Esophagus (tissue), 2 donors: ENCODE measurements at places on chromosomes 4 and X. TPM values are rescaled to one million over a fixed set of nuclear protein-coding genes. Genes with fewer than 3 reads are reported as not detected.

The TLR2 gene
- polyA plus RNA-seq = 1.9 TPM

The LAP3 gene
- polyA plus RNA-seq = 29.8 TPM

The DOK7 gene
- polyA plus RNA-seq = 0.29 TPM

The SGMS2 gene
- polyA plus RNA-seq = 8.5 TPM

The GYPA gene
- polyA plus RNA-seq = not detected

The LONRF3 gene
- 0.18 TPM for polyA plus RNA-seq

The MAGEC2 gene
- polyA plus RNA-seq = 0.06 TPM

The RAB41 gene
- not detected for polyA plus RNA-seq

The ATP8A1 gene
- polyA plus RNA-seq = 2.5 TPM

The DCAF8L2 gene
- polyA plus RNA-seq = not detected

The ZNF674 gene
- 0.86 TPM for polyA plus RNA-seq

The PABPC1L2A gene
- not detected for polyA plus RNA-seq

The UGT2B17 gene
- 0.02 TPM for polyA plus RNA-seq

The CHRDL1 gene
- polyA plus RNA-seq = 3.8 TPM

The EREG gene
- polyA plus RNA-seq = 5.9 TPM

The ITIH6 gene
- not detected for polyA plus RNA-seq

The MAGEH1 gene
- 3.7 TPM for polyA plus RNA-seq

The KDR gene
- 1.2 TPM for polyA plus RNA-seq

The HSFX1 gene
- 1.4 TPM for polyA plus RNA-seq
